ENCODE measurements at places on chromosomes 5 and 9.

DNA sequence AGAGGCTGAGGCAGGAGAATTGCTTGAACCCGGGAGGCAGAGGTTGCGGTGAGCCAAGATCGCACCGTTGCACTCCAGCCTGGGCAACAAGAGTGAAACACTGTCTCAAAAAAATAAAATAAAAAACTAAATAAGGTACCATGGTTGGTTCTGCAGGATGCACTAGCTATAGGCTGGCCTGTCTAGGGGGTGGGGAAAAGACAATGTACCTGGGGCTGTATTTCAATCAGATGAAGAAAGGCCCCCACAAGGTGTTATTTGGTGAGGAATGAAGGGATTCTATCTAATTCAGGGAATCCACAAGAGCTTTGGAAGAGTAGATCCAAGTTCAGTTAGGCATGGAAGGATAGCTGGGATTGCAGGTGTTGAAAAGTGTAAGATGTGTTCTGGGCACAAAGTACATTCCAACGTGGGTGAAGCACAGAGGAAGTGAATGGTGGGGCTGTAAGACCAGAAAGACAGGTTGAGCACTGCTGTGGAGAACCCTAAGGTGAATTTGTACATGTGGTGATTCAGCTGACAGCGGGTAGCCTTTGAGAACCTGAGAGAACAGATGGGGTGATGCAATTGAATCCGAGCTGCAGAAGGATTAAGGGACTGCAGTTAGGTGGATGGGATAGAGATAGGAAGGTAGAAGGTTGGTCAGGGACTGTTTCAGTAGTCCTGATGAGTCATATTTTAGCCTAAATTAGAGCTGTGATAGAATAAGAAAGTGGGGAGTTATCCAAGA, 71.8 kb downstream of the CAST start:
- DNase-seq, result no peak

- no peak for DNase-seq
Measured at GRCh38 chr9:36091026-36091953, 45.2 kb upstream of the GLIPR2 start.

GRCh38 chr5:132493241-132493640, 2.7 kb upstream of the IRF1 start:
- no peak for DNase-seq

GRCh38 chr5:139844472-139845145, 49.0 kb downstream of the PSD2 start:
- DNase-seq, result peak; percentile 60

- no peak for DNase-seq
Measured at GRCh38 chr5:40223884-40224402, 455.8 kb upstream of the PTGER4 start.

GRCh38 chr9:120876842-120877240, at the start of gene PHF19:
Gene PHF19, minus strand, starts transcription at chr9:120877188. Its CDS starts 2,447 bp downstream, at chr9:120874741.
- DNase-seq, result peak; percentile 47

DNA sequence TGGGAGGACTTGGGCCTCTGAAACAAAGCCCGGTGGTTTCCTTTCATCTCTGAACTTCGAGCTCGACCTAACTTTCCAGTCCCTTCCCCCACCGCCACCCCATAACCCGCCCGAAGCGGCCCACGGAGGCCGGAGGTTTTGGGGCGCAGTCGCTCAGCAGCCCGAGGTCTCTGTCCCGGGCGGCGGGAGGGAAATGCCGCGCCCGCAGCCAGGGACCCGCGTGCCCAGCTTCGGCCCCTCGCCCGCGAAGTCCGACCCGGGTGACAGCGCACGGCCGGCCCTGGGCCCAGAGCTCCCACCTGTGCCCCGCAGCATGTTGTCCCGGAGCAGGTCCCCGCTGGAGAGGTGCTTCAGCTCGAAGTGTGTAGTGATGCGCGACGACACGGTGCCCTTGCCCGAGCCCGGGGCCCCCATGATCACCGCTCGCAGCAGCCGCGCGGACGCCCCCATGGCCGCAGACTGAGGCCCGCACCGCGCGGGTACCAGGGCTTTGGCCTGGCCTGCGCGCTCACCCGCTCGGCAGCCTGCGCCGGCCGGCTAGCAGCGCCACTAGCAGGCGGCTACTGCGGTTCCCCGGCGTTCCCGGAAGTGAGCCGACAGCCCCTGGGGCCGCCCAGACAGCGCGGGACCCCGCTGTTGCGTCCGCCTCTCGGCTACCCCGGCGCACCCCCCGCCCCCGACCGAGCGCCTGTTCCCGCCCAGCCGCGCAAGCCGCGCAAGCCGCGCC, at the start of gene AK3:
Gene AK3, minus strand, starts transcription at position 565 of the 727 bp plus-strand sequence. Its CDS starts 115 bp downstream, at position 450.
- DNase-seq, result peak; percentile 47

Measured in NCI-H1694 treated with DMSO at 0.1 percent for 48 hours (cell line).